Stimulated activated CD8-positive, alpha-beta memory T cell treated with anti-CD3 and anti-CD28 coated beads, Interleukin-2, amount 100 ng/mL, for 1 hour (primary cell): ENCODE measurements at places on chromosomes 12 and 14.

- no peak for DNase-seq
Measured at GRCh38 chr14:31858868-31859267, 218.2 kb upstream of the ARHGAP5 start.

DNA sequence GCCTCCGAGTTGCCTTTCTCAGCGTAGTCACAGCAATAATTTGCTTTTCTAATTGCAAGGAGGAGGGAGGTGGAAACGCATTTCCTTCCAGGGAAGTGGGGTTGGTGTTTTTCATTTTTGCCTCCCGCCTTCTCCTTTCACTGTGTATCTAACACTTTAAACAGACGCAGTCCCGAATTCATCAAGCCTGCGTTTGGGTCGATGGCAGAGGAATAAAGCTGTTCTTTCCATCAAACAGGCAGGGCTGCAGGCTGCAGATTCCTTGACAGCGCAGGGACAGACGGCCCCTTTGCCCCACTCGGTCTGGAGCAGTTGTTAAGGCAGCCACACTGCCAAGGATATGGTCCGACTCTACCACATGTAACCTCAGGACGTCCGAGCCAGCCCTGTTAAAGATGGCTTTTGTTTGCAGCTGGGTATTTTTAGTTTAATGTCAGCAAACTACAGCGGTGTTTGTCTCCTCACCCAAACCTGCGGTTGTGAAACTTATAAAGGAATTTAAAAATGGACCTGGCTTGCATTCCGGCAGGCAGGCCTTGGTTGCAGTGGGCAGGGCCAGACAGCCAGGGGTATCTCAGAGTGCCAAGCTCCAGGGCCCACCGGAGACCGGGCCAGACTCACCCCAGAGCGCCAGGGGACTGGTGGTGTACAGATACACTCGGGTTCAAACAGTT is 2.1 kb downstream of the CHST11 start:
- no peak for DNase-seq

GRCh38 chr14:23933742-23934128 is 19.8 kb upstream of the DHRS4 start:
- no peak for DNase-seq

DNA sequence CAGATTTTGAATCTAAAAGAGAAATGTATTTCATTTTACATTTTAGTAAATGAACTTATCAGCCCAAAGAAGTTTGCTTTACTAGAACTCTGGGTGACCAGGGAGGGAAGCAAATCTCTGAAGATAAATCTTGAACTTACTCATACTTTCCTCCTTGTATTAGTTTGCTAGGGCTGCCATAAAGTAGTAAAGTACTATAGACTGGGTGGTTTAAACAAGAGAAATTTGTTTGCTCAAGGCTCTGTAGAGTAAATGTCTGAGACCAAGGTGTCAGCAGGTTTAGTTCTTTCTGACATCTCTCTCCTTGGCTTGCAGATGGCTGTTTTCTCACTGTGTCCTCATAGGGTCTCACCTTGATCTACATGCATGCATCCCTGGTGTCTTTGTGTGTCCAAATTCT is 926.0 kb downstream of the DIO2 start:
- DNase-seq = no peak

- DNase-seq = no peak
Measured at GRCh38 chr12:128091101-128091720, 175.8 kb upstream of the TMEM132C start.

GRCh38 chr12:113479590-113480335 is 8.1 kb upstream of the LHX5 start:
- no peak for DNase-seq

DNA sequence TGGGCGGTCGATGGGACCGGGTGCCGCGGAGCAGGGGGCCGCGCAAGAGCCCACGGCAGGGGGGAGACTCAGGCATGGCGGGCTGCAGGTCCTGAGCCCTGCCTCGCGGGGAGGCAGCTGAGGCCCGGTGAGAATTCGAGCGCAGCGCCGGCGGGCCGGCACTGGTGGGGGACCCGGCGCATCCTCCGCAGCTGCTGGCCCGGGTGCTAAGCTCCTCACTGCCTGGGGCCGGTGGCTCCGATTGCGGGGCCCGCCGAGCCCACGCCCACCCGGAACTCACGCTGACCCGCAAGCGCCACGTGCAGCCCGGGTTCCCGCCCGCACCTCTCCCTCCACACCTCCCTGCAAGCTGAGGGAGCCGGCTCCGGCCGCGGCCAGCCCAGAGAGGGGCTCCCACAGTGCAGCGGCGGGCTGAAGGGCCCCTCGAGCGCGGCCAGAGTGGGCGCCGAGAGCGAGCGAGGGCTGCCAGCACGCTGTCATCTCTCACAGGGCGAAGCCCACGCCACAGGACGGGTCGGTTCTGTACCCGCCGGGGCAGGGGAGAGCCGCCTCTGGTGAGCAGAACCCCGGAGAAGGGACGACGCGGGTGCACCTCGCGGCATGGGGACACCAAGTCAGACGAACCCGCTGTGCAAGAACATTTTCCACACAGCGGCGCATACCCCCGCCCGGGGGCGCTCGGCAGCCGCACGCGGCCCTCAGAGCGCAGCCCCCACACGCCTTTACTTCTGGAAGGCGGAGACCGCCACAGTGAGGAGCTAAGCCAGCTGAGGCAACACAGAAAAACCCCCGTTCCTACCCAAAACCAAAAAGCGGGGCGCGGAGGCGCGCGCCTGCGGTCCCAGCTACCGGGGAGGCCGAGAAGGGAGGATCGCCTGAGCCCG is 1.2 kb upstream of the SIVA1 start:
- no peak for DNase-seq

DNA sequence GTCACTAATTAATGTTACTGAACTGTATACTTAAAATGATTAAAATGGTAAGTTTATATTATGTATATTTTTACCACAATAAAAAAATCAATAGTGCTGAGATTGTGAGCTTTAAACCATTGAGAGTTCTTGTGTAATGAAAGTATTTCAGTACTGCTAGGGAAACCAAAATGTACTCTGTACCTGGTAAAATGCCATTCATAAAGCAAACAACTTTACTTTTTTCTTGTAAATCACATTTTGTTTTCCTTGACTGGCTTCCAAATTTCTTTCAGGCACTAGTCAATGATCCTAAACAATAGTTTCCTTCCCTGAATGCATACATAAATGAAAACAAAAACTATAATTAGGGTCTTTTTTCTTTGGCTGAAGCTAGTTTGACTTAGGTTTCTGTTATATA is 29.4 kb upstream of the SNRPF start:
- DNase-seq = no peak

- DNase-seq = no peak
Measured at GRCh38 chr12:968545-968944, 19.1 kb upstream of the RAD52 start.

DNA sequence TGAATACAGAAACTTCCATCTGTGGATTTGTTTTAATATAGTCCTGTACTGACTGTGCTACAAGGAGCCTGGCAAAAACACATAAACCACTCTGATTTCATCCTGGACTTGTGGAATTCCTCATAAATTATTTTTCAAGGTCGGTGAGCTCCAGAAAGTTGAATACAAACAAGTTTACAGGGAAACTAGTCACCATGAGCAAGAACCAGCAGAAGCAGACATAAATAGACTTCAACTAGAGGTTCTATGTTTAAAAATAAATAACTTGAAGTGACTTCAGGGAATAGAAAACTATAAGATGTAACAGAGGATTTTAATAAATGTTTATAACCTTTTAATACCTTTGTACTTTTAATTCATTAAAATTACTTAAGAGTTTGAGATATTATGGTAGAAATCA is 63.5 kb downstream of the EFCAB11 start:
- DNase-seq = no peak

GRCh38 chr12:72189266-72189665 is 82.9 kb upstream of the TRHDE start:
- DNase-seq = no peak

GRCh38 chr14:99728231-99728920 is 44.3 kb downstream of the CYP46A1 start:
- no peak for DNase-seq

GRCh38 chr12:92418381-92418780 is 272.7 kb upstream of the BTG1 start:
- no peak for DNase-seq

DNA sequence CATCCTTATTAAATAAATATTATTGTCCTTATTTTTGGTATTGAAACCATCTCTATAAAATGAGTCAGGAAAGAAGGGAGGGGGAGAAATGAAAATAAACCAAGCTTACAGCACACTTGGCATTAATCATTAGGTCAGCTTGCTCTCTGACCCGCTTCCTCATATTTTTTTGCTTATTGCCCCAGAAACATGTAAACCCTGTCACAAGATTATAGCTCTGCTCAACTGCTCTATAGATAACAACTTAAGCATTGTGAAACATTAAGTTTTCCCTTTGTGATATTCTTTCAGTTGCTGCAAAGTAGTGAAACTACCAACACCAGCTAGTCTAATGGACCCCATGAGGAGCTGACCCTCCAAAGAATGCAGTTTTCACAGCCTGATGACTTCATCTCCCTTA is 819.5 kb downstream of the SLC16A7 start:
- DNase-seq = no peak

- no peak for DNase-seq
Measured at GRCh38 chr12:104740668-104741067, 217.4 kb downstream of the SLC41A2 start.

GRCh38 chr14:77299771-77300170 is 20.9 kb downstream of the POMT2 start:
- DNase-seq = no peak

DNA sequence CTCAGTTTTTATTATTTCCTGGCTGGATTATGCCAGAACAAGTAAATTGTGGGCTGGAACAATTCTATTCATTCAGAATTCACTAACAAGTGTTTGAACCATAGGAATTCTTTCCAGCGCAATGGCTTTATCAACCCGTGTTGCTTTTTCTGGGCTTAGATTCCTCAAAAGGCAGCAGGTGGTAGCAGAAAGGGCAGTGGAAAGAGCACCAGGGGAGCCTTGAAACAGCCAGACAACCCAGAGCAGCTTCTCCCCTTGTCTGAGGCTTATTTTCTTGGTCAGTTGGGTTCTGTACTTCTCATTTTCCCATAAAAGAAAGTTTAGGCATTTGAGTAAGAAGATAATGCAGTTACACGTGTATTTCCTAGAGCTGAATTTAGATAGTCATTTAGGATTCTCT is 130.7 kb downstream of the OTOGL start:
- no peak for DNase-seq

- no peak for DNase-seq
Measured at GRCh38 chr12:80567401-80567800, 123.4 kb downstream of the PTPRQ start.

DNA sequence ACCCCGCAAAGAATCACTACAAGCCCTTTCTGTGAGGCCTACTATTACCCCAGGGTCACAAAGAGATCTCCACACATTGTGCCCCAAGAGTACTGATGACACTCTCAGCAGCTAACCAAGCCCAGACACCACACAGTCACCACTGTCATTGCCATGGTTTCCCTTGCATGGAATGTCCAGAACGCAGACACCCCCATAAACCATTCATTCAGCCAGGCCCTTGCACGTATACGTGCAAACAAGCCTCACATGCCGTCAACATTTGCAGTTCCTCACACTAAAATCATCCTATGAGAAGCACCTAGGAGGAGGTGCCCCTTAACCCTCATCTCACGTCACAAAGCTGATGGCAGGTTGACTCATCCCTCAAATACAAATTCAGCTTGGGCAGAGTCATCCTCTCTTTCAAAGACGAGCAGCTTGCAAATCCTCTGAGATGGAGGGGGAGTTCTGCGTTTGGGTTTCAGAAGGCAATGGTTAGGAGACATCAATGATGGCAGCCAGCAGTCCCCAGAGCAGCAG is 17.1 kb upstream of the KRT77 start:
- DNase-seq = no peak

DNA sequence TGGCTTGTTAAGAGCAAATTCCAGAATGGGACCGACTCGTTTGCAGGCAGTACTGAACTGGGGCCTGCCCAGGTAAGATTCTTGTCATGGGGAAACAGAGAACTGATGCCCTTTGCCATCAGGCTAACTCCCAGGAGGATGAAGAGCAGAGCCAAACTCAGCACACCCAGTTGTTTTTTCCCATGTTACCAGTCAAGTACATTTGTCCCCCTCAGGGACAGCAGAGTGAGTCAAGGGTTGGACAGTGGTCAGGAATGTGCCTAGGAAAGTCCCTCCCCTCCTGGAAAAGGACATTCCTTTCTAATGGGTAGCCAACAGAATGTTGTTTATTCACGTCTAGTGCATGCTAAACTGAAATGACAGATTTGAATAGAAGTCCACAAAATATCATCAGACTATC is 1.6 kb downstream of the ART4 start:
- no peak for DNase-seq

GRCh38 chr12:131321988-131322387 is 368.3 kb downstream of the ADGRD1 start:
- no peak for DNase-seq

DNA sequence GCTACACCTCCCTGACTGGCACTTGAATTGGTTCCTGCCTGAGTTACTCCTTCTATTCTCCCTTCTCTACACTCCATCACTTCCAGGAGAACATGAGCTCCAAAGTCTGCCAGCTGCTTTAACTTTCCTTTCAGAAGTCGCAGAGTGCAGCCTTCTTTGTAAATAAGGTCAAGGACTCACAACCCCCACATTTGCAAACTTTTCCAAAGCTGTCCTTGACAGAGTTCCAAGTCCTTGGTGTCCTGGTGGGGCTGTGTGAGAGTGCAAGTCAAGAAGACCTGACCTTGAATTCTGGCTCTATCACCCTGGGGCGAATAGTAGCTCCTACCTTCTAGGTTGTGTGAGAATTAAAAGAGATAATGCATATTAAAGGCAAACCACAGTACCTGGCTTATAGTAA is 15.6 kb downstream of the CCDC198 start:
- DNase-seq = no peak

DNA sequence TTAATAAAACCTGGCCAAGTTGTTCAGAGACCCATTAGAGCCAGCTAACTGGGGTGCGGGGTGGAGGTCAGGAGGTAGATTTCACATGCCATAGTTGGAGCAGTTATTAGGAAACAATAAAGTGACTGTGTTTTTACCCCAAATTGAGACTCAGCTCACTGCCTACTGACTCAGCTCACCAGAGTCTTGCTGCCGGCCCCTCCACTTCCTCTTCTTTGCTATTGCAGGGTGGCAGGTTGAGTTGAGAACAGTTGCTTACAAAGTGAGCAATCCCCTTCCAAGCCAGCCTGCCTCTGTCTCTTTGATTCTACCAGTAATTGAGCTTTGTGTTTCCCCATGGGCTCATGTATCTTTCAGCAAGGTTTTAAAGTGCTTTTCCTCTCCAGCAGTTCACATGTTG is 12.9 kb downstream of the ST8SIA1 start:
- DNase-seq = no peak

GRCh38 chr14:27370775-27371174 is 772.9 kb upstream of the NOVA1 start:
- no peak for DNase-seq

DNA sequence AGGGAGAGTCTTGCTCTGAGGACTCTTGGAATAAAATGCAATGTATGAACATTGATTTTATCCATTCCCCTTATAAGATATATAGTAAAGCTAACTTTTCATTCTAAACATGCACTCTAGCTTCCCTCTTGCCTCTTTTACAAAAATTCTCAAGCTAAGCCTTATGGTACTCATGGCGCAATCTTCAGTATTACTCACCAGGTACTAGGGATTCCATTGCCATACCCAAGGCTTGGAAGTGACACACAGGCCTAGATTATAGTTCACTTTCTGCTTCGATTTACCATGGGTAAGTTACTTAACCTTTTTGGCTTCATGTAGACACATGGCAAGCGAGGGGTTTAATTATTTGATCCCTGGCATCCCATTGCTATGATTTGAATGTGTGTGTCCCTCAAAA is 331.5 kb downstream of the LRIG3 start:
- no peak for DNase-seq

GRCh38 chr14:100004392-100004791 is 60.8 kb upstream of the EVL start:
- no peak for DNase-seq
